Fibroblast of the aortic adventitia (primary cell): ENCODE measurements at places on chromosomes 13 and 19. TPM values are rescaled to one million over a fixed set of nuclear protein-coding genes. Genes with fewer than 3 reads are reported as not detected.

CLN5 gene
- total RNA-seq: 40.0 and 46.7 TPM in 2 replicates

FTL gene
- 5,494 and 8,302 TPM in 2 replicates for total RNA-seq

SMAD9 gene
- total RNA-seq: 8.2 and 17.6 TPM in 2 replicates

FCAR gene
- not detected in 2 replicates for total RNA-seq

HCST gene
- total RNA-seq: 0.81 and 2.7 TPM in 2 replicates

- DNase-seq: no peak
Measured at GRCh38 chr13:88544836-88545235, 873.7 kb downstream of the SLITRK5 start.

DNA sequence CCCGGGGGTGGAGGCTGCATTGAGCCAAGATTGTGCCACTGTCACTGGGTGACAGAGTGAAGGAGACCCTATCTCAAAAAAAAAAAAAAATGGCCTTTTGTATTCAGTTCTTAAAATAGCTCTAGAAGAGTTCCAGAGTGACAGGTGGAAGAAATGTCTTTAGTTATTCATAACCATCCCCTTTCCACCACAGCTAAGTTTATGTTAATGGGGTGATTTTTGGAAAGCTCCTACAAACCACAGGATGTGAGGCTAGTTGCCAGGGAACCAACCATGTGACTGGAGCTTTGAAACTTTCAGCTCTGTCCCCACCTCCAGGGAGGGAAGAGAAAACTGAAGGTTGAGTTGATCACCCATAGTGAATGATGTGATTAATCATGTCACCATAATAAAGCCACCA lies 6.9 kb downstream of the ZNF490 start:
- no peak for DNase-seq

DNA sequence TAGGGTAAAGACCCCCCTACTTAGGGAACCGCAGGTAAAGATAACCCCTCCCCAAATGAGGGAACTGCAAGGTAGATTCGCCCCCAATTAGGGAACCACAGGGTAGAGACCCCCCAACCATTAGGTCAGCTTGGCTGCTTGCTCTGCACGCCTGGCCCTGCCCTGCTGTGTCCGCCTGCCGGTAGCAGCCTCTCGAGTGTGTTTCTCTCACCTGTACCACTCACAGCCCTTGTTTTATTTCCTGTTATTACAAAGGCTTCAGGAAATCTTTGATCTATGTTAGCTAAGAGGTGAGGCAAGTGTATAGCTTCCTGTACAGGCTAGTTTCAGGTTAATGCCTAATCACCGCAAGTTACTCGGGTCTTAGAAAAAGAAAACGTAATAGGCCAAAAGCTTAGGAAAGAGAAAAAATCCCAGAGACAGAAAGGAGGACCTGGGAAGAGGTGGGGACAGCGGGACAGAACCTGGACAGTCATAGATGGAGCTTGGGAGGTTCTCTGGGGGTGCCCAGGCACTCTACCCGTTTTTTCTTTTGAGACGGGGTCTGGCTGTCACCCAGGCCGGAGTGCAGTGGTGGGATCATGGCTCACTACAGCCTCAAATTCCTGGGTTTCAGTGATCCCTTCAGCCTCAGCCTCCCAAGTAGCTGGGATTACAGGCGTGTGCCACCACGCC lies 23.1 kb upstream of the EIF3G start:
- DNase-seq: no peak

- DNase-seq: peak; percentile 5
Measured at GRCh38 chr13:107765724-107766401, 449.5 kb downstream of the LIG4 start.

DNA sequence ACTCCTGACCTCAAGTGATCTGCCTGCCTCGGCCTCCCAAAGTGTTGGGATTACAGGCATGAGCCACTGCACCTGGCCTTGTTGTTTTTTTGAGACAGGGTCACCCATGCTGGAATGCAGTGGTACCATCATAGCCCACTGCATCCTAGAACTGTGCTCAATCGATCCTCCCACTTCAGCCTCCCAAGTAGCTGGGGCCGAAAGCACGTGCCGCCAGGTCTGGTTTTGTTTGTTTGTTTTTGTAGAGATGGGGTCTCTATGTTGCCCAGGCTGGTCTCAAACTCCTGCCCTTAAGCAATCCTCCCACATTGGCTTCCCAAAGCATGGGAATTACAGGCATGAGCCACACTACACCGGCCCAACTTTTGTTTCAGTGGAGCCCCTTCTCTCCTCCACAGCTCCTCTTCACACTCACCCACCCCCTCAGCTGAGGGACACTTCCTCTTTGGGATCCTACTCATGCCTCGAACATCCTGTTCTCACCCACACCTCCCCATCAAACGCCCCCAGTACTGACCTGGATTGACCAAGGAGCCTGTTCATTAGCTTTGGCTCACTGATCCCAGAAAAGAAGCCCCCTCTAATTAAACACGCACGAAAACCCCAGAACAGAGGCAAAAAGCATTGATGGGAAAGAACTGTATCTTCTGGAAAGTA lies 12.8 kb upstream of the CERS4 start:
- DNase-seq: no peak

DNA sequence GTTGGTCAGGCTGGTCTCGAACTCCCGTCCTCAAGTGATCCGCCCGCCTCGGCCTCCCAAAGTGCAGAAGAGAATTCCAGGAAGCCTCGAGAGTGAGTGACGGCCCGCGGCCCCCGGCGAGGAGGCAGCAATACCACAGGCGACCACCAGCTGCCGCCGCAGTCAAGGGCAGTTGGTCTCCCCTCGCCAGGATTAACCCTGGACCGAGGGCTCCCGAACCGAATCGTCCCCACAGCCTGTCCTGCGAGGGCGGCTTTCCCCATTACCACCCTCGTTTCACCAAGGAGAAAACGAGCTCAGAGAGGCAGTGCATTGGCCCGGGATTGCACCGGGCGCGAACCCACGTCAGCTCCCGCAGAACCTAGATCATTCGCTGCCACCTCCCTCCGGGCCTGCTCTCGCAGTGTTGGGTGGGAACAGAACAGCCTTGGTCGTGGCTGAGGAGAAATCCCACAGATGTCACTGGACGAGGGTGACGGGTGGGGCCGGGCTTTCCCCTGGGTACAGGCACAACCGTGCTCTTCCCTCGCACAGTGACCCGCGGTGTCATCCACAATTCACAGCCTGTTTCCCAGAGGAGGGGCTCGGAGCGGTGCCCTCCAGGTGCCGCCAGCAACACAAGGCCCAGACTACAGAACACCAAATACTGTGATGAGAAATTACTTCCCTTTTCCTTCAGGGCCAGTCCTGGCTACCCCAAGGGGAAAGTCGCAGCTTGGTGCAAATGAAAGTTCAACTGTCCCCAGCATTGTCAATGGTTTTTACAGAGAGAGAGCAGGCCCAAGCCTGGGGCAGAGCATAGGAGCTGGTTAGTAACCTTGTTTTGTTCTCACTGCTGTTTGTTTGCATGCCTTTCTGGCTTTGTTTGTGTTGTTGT lies 24.8 kb downstream of the C2CD4C start:
- peak; percentile 5 for DNase-seq

GRCh38 chr13:20475927-20476691 lies 49.5 kb downstream of the CRYL1 start:
- no peak for DNase-seq

- DNase-seq: no peak
Measured at GRCh38 chr13:45278096-45278645, 62.8 kb downstream of the TPT1 start.

- DNase-seq: peak; percentile 86
Measured at GRCh38 chr19:48656840-48657474, 11.0 kb upstream of the CA11 start.

- no peak for DNase-seq
Measured at GRCh38 chr13:32882691-32883090, 133.5 kb upstream of the KL start.

GRCh38 chr13:100673713-100674571 lies 653 bp downstream of the TMTC4 start:
- peak; percentile 89 for DNase-seq
